Kidney epithelial cell (primary cell): ENCODE measurements at places on chromosomes 4 and X.

- no peak for DNase-seq
Measured at GRCh38 chr4:133801883-133802282, 399.7 kb downstream of the PABPC4L start.

- DNase-seq = peak; percentile 35
Measured at GRCh38 chrX:37454537-37455285, 105.5 kb downstream of the PRRG1 start.

- no peak for DNase-seq
Measured at GRCh38 chr4:159117564-159117963, 14.7 kb downstream of the RAPGEF2 start.

GRCh38 chr4:17072483-17072882 is 174.0 kb upstream of the LDB2 start:
- DNase-seq = no peak

DNA sequence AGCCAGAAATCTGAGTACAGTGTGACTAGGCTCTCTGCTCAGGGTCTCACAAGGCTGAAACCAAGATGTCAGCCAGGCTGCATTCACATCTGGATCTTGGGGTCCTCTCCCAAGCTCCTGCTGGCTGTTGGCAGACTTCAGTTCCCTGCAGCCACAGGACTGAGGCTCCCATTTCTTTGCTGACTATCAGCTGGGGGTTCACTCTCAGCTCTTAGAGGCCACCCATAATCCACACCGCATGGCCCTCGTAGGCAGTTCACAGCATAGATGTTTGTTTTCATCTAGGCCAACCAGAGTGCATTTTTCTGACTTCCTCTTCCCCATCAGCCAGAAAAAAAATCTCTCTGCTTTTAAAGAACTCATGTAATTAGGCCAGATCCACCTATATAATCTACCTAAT is 8.2 kb upstream of the WDR44 start:
- no peak for DNase-seq

GRCh38 chr4:14742054-14742453 is 260.2 kb upstream of the CPEB2 start:
- no peak for DNase-seq

GRCh38 chr4:162659716-162660115 is 495.9 kb upstream of the FSTL5 start:
- DNase-seq = no peak

DNA sequence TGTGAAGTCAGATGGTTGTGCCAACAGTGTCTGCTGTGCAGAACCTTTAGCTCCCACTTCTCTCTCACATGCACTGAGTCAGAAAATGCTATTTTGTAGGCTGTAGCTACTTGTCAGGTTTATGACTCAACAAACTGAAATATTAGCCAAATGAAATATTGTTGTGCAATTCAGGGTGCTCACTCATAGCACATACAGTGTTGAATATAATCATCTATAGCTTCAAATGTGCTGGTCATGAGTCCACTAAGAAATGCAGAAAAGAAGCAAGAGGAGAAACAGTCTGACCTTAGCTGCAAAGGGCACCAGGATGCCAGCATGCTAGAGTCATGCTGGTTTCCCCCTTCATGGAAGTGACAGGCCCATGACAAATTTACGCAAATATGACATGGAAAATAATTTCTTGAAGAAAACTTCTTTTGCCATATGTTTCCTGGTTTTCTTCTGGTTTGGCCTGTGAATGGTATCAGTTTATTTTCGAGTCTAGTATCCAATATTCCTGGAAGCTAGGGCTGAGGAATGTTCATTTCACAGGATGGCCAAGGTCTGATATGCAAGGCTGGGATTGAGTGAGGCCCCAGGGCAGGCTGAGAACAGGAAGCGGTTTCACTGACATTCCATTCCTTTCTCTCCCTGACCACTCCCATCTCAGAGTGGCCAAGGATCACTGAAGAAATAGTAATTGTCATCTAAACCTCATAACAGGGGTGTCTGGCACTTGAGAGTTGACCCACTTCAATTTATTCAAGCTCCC is 10.3 kb upstream of the CXCL2 start:
- peak; percentile 86 for DNase-seq

DNA sequence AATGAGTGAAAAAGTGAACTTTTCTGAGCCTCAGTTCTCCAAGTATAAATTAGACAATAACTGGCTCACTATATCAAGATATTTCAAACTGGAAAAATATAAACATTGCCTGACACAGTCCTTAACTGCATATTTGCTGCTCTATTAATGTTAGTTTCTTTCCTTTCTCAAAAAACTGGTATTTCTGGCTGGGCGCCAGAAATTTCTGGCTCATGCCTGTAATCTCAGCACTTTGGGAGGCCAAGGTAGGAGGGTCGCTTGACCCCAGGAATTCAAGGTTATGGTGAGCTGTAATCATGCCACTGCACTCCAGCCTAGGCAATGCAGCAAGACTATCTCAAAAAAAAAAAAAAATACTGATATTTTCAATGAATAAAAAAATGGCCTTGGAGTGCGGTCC is 227.0 kb downstream of the MAGEB17 start:
- DNase-seq = no peak

DNA sequence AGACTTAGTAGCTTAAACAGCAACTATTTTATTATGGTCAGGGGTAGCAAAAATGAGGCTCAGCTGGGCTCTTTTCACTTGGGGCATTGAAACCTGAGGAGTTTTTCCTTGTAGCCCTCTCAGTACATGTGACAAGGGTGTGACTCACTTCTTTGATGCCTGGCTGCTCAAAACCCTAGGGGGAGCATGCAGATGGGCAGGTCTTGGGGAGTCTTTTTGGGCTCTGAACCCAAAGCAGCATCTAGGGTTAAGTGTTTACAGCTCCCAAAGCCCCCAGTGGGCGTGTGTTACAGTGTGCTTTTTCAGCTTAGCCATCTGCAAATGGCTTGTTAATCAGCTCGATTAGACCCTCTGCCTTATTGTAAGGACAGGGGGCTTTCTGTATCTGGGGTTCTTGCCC is 1752.7 kb downstream of the PCDH7 start:
- peak; percentile 4 for DNase-seq
